BJ (cell line): ENCODE measurements at places on chromosomes 5 and 9.
A peak's percentile ranks its signal among the peaks of the same experiment; 100 is the strongest.

GRCh38 chr9:29212397-29213387 lies 1639.4 kb upstream of the C9orf72 start:
- DNase-seq = no peak

- peak; percentile 23 for DNase-seq
These were observed 339.7 kb downstream of the TMEM232 start for GRCh38 chr5:110386782-110387181.

DNA sequence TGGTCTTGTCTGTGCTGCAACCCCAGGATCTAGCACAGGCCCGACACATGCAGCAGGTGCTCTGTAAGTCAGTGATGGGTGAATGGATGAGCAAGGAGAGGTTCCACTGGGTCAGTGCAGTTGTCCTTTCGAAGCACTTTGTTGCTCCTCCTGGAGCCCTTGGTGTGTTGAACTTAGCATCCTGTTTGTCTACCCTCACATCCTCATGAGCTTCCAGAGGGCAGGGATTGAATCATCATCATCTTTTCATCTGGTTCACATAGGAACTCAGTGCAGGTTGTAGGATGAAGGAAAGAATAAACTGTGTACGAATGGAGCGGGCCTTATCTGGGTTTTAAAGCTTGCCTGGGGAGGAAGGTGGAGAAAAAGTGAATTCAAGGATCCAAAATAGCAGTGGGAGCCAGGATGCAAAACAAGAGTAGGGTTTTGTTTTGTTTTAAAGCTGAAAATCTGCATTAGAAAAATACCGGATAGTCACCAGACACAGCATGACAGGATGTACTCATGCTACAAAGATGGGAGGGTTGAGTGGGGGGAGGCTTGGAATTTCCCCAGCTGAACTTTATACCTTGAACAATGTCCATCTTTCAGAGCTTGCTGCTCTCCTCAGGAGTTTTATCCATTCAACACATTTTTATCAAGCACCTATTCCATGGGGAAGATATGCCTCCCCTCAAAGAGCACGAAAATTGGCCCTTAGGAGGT lies 55.8 kb downstream of the PTTG1 start:
- DNase-seq = no peak

DNA sequence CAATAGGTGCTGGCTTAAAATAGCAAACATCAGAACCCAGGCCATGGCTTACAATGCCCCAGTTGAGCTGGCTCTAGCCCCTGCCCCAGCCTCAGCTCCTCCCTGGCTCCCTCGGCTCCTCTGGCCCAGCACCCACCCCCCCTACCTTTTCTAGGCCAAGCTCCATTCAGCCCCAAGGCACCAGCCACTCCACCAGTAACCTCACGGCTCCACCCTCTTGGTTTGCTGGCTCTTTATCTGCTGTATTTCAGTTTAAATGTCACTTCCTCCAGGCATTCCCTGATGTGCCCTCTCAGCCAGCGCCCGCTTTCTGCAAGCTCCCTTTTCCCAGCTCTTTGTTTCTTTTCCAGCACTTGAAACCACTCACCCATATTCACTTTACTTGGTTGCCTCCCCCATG lies 10.6 kb downstream of the C1QTNF2 start:
- DNase-seq = no peak

GRCh38 chr9:71955300-71955915 lies 44.0 kb downstream of the C9orf85 start:
- no peak for DNase-seq

DNA sequence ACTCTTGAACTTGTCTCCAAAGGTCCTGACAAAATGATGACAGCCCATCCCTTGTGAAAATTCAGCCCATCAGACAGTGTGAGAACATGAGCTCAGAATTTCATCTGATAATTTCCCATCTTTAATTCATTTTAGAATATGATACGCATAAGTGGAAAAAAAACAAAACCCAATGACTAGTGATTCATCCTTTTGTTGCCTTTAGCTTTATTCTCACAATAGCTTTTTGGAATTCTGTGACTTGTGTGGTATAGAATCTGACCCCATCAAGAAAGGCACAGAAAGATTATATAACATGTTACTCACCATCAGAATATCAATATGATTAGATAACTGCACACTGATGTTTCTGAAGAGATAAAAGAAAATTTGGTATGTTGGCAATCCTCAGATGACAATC lies 16.1 kb upstream of the TMED7 start:
- no peak for DNase-seq

DNA sequence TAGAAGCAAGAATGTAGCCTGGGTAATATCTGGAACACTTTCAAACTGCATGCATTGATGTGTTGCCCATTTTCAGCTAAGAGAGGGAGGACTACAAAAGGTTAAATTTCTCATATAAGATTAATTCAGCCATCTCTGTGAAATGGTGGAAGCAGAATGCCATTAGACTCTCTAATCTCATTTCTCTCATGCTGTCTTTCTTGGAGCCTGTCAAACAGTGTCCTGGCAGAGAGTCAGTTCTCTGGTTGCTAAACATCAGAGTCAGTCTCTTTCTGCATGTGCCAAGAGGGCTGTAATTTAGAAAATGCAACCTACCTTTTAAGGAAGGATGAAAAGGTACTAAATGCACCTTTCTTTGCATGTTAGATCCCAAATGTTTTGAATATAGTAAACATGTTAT lies 910 bp upstream of the GARNL3 start:
- no peak for DNase-seq

GRCh38 chr5:58071566-58071965 lies 388.3 kb downstream of the PLK2 start:
- DNase-seq = no peak

DNA sequence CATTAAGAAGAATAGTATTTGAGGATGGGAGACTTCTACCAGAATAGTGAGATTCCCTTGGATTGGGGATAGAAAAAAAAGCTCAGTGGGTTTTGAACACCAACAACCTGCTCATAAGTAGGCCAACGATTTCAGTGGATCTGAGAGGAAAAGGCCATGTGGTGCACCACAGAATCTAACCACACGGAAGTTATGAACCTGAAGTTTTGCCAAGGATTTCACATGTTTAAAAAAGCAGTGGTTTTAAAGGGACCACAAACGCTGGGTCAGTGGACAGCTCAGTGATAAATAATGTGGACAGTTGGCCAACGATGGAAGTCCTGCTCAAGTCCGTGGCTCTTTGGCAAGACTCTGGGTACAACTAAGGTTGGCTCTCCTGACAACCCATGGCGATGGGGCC lies 107.2 kb upstream of the TXNDC8 start:
- DNase-seq = no peak

DNA sequence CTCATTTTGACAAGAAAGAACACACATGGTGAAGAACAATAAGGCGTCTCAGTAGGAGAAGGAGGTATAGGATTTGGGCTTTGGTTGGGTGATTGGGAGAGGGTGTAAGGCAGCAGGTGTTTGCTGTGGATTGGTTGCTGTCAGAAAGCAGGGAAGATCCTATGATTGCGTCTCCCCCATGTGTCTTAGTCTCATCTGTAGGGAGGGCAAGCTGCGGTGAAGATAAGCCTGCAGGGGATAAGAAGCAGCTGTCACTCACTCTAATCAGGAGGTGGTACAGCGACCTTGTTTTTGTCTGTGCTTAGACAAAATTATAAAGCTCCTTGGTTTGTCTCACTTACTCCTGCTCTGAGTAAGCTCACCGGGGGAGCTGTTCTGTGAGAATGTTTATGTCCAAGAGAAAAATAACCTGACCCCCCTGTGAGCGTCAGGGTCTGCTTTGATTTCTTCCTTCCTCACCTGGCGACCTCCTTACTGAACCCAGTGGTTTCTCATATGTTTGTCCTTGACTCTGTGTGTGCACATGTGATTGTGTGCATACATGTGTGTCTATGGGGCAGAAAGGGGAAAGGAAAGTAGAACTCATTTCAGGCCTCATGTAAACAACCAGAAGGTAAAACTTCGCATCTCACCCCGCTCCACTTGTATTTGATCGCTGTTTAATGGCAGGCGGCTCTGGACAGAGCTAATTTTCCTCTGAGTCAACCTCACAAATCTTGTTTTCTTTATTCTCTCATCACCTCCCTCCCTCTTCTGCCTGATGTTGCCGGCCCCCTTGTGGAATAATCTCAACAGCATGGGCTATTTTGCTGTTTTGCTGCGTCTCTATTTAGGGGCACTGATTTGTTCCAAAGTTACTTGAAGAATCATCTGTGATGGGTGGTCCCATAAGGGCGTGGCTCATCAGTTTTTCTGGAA lies 105.6 kb downstream of the TENT4A start:
- DNase-seq = no peak

- DNase-seq = no peak
These were observed 576.2 kb upstream of the CLINT1 start for GRCh38 chr5:158435161-158435616.

DNA sequence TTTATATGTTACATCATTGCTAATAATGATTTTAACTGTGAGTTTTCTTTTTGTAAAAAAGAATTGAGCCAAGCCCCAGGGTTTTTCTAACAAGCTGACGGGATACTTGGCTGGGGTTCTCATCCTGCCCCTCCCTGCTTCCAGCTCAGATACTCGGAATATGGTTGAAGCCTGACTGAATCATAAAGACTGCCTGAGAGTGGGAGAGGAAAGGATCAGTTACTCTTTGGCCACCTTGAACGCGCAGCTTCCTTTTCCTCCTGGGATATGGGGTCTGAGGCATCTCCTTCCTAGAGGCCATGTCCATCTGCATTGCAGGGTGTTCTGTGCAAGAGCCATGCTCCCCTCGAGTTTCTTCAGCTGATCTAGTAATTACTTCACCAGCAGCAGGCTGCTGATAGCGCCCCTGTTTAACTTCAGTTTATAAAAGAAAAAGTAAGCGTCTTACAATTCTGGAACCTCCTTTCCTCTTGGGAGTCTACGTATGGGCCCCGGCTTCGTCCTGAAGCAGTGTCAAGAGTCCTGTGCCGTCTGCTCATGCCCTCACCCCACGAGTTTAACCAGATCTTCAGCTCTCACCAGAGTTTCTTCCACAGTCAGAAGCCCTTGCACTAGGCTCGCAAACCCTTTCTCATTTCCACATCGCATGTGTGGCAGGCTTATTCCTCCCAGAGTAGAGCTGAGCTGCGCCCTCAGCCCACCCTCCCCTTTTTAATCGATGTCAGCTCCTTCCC lies 130.0 kb downstream of the MVB12B start:
- DNase-seq = no peak

DNA sequence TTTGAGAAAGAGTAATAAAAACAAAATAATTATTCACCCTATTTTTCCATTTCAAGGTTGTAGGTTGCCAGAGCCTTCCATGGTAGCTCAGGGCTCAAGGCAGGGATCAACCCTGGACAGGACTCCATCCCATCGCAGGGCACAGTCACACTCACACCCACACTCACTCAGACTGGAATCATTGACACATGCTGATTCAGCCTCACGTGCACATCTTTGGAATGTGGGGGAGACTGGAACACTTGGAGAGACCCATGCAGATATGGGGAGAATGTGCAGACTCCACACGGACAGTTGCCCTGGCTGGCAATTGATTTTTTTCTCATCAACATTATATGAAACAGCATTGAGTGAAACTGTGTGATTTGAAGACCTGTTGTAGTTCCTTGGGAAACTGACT lies 234.1 kb downstream of the ADGRV1 start:
- DNase-seq = no peak

DNA sequence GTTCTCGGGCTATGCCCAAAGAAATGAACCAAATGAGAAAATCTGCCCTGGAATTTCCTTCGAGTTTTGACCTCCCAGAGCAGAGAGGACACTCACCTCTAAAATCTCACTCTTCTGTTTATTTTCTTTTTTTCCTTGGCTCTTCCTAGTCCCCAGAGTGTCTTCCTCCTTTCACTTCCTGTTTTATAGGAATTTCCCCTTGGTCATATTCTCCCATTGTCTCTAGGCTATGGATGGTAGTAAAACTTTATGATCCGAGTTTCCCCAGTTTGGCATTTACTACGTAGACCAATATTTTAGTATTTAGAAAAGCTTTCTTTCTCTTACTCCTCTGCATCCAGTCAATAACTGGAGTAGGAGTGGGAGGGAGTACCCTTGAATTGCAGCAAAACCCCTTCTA lies 354.5 kb upstream of the ZNF608 start:
- DNase-seq = no peak

GRCh38 chr9:97808972-97809371 lies 44.1 kb upstream of the FOXE1 start:
- no peak for DNase-seq

GRCh38 chr5:164191240-164191639 lies 685.8 kb downstream of the MAT2B start:
- no peak for DNase-seq

GRCh38 chr9:133459476-133460404 lies at the start of gene CACFD1:
Gene CACFD1 (plus strand): TSS chr9:133459978. CDS start chr9:133460067, 89 bp downstream.
- peak; percentile 55 for DNase-seq

GRCh38 chr9:75911390-75911789 lies 20.9 kb downstream of the PCSK5 start:
- no peak for DNase-seq

- no peak for DNase-seq
These were observed 4.2 kb downstream of the MEGF10 start for GRCh38 chr5:127294829-127295228.

DNA sequence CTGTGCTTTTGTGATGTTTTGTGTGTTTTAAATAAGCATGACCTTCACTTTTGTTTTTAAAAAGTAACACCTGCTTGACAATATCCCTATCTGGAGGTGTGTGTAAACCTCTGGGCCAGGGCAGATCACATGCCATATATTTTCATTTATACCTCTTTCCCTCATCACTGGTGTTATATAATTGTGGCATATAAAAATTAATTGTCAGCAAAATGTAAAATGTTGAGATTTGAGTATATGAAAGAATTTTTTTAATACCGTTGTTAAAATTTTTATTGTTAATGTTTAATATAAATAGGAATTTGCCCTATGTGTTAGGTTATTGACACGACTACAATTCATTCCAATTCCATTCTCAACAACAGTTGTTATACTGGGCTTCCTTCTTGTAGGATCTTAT lies 6.5 kb downstream of the CDH12 start:
- no peak for DNase-seq

- DNase-seq = no peak
These were observed 8.2 kb downstream of the IPPK start for GRCh38 chr9:92661743-92662142.

GRCh38 chr5:60648175-60648574 lies 51.8 kb downstream of the DEPDC1B start:
- DNase-seq = no peak

DNA sequence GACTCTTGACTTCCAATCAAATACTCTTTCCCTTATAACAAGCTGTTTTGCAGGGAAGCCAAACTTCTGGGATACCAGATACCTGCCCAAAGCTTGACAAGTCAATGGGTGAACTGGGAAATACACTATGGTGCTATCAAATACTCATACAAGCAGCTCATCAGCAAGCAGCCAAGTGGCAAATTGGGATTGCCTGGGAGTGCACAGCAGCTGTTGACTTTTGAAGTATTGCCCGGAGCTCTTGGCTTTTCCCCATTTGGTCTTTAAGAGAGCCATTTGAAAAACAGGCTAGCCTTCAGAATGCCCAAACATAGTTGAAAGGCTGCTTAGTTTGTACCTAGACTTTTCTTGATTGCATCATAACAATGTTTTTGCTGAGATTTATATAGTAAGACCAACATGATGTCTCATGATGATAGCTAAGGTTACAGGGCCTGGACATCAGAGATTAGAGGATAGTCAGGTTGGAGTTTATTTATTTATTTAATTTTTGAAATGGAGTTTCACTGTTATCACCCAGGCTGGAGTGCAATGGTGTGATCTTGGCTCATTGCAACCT lies 210.1 kb upstream of the ZNF608 start:
- DNase-seq = no peak
